ENCODE measurements at places on chromosomes 13 and 19. TPM values are rescaled to one million over a fixed set of nuclear protein-coding genes. Genes with fewer than 3 reads are reported as not detected.

- no peaks in the 10 kb centered on the region for H3K4me1 ChIP-seq
- DNase-seq = no peak
- H3K36me3 ChIP-seq = no peaks in the 10 kb centered on the region
- H3K4me3 ChIP-seq = no peak overlapping the region
- H3K27ac ChIP-seq = no peak overlapping the region
- H3K27me3 ChIP-seq = no peaks in the 10 kb centered on the region
Measured at GRCh38 chr13:74747186-74747955, 613.2 kb upstream of the KLF12 start.

GRCh38 chr13:85659493-85659892, 139.7 kb downstream of the SLITRK6 start:
- no peaks in the 10 kb centered on the region for H3K4me1 ChIP-seq
- no peak for DNase-seq
- H3K36me3 ChIP-seq = no peaks in the 10 kb centered on the region
- H3K27me3 ChIP-seq = no peaks in the 10 kb centered on the region
- H3K27ac ChIP-seq = no peak overlapping the region
- H3K4me3 ChIP-seq = no peak overlapping the region

The NDUFA13 gene
- 1,008 TPM for total RNA-seq

DNA sequence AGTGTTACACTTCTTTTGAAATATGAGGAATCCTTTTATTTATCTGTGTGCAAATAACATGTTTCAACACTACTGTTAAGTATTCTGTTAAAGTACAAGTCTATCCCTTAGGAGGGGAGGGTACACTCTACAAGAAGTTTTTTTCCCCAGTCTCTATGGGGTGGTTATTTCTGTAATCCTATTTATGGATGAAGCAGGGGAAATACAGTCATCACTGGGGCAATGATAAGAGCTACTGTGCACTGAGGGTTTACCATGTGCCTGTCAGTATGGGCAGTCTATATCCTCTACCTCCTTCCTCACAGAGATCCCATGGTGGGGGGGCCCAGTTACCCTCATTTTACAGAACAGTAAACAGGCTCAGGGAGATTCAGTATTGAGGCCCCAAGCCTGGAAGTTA, 16.6 kb upstream of the TRIM13 start:
- H3K36me3 ChIP-seq = no peaks in the 10 kb centered on the region
- no peak overlapping the region for H3K27ac ChIP-seq
- H3K27me3 ChIP-seq = no peaks in the 10 kb centered on the region

The ZNF560 gene
- total RNA-seq = not detected

GRCh38 chr13:50168786-50169185, 153.5 kb downstream of the KCNRG start:
- H3K4me3 ChIP-seq = no peak overlapping the region
- H3K27ac ChIP-seq = no peak overlapping the region
- DNase-seq = no peak

DNA sequence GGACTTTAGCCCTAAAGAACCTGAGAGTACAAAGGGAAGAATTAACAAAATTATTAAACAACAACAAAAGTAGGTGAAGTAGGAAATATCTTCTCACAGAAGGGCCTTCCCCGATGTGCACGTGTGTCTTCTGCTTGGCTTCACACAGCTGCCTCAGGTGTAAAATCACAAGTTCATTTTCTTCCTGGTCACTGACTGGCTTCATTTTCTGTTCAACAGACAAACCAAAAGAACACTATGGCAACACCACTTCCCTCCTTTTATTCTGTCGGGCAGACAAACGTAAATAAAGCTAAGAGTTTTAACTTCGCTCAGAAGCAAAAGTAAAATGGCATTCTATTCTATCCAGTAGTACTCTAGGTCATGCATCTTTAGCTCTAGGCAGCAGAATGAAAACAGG, 140.9 kb downstream of the TBC1D4 start:
- H3K27me3 ChIP-seq = no peaks in the 10 kb centered on the region
- H3K4me3 ChIP-seq = no peak overlapping the region
- DNase-seq = no peak
- no peak overlapping the region for H3K27ac ChIP-seq
- H3K4me1 ChIP-seq = no peaks in the 10 kb centered on the region

DNA sequence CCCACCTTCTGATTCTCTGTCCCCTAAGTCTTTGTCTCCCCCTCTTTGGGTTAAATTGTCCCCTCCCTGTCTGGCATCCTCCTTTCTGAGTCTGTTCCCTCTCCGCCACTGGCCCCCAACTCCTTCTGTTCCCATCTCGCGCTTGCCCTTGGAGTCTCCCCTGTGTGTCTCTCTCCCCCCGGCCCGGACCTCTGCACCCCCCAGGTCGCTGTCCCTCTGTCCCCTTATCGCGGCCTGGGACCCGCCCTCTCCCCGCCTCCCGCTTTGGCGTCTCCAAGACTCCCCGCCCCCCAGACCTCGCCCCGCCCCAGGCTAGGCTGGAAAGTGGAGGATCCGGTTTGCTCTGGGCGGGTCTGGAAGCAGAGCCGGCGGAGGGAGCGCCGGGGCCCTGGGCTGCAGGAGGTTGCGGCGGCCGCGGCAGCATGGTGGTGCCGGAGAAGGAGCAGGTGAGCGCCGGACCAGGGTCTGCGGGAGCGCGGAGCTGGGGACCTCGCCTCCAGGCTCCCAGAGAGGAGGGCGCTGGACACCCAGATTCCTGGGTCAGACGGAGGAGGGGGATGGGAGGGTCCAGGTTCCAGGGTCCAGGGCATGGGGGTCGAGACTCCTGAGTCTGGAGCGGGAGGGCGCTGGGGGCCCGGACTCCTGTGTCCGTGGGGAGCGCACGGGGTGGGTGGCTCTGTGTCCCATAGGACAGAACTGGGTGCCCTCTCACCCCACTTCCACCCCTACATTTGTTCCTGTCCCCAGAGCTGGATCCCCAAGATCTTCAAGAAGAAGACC, at the start of gene TRPM4:
Gene TRPM4 (plus strand): TSS at position 348 of the 780 bp plus-strand sequence. CDS start 75 bp downstream, at position 423.
- peaks cover 40% of the 10 kb centered on the region for H3K4me1 ChIP-seq
- H3K4me3 ChIP-seq = peak within 1 kb of the TSS; percentile 93
- H3K36me3 ChIP-seq = no peaks in the 10 kb centered on the region
- no peaks in the 10 kb centered on the region for H3K27me3 ChIP-seq

The CTU1 gene
- total RNA-seq = 3.2 TPM

- no peaks in the 10 kb centered on the region for H3K4me1 ChIP-seq
- no peak overlapping the region for H3K27ac ChIP-seq
- no peaks in the 10 kb centered on the region for H3K27me3 ChIP-seq
- no peaks in the 10 kb centered on the region for H3K36me3 ChIP-seq
- no peak overlapping the region for H3K4me3 ChIP-seq
- DNase-seq = no peak
Measured at GRCh38 chr13:45447050-45447661, 17.6 kb upstream of the COG3 start.

DNA sequence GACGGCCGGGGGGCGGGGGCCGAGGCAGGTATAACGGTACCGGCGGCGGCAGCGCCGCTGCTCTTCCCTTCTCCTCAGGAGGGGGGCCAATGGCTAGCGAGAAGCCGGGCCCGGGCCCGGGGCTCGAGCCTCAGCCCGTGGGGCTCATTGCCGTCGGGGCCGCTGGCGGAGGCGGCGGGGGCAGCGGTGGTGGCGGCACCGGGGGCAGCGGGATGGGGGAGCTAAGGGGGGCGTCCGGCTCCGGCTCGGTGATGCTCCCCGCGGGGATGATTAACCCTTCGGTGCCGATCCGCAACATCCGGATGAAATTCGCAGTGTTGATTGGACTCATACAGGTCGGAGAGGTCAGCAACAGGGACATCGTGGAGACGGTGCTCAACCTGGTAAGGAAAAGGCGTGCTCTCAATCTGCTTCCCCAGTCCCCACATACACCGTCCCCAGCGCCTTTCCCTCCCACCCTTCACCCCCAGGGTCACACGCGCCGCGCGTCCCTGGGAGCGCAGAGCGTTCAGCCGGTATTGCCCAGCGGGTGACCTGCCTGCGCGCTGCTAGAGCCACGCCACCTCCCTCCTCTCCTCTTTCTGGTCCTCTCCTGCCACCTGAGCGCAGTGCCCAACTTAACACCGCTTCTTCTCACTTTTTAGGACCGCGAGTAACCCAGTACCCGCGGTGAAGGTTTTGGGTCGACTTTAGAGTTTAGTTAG, 814 bp downstream of the NBEA start:
- H3K36me3 ChIP-seq = no peaks in the 10 kb centered on the region
- H3K4me3 ChIP-seq = peak overlapping the region; percentile 88
- peak; percentile 26 for DNase-seq
- H3K27me3 ChIP-seq = no peaks in the 10 kb centered on the region

DNA sequence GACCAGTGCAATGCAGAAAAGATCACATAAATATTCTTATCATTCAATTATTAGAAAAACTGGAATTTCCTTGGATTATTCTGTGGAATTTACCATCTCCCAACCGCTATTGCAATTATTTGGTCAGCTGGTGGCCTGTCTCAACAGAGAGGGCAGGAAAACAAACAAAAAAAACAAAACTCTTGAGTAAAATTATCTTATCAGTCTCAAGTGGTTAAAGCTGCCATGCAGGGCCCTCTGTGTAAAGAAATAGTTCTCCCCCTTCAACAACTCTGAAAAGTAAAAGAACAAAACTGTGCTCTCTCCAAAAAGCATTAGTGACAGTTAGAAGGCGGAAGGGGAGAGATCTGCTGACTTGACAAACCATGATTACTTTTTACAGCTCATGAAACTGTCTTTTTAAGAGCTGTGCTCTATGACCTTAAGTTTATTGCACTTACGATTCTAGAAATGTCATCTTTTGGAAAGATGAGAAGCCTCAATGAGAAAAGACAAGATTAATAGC, 152.3 kb downstream of the DLEU7 start:
- H3K36me3 ChIP-seq = no peaks in the 10 kb centered on the region
- H3K4me3 ChIP-seq = no peak overlapping the region
- no peak for DNase-seq
- H3K27me3 ChIP-seq = no peaks in the 10 kb centered on the region

The ZNF415 gene
- 32.5 TPM for total RNA-seq

GRCh38 chr19:42303101-42303464, 659 bp upstream of the PAFAH1B3 start:
- H3K4me3 ChIP-seq = peak overlapping the region; percentile 64
- H3K27ac ChIP-seq = no peak overlapping the region

The PDCD5 gene
- 172 TPM for total RNA-seq

The CD79A gene
- total RNA-seq = not detected

The MUC16 gene
- 0.04 TPM for total RNA-seq

The PGLYRP2 gene
- total RNA-seq = not detected

The FCGBP gene
- total RNA-seq = 0.30 TPM

The SHISA7 gene
- not detected for total RNA-seq

The MAST1 gene
- not detected for total RNA-seq

DNA sequence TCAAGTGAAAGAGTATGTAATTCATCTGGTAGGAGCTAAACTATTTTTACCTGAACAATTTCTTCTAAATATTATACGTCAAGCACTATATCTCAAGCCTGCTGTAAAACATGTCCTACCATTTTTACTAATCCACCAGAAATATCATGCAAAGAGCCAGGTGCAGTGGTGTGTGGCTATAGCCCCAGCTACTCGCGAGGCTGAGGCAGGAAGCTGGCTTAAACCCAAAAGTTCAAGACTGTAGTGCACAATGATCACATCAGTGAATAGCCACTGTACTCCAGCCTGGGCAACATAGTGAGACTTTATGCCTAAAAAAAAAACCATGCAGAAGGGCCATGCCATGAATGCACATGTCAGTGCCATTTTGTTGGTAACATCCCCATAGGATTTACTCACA, 20.7 kb upstream of the CLN5 start:
- no peak overlapping the region for H3K4me3 ChIP-seq
- H3K36me3 ChIP-seq = no peaks in the 10 kb centered on the region
- H3K27me3 ChIP-seq = no peaks in the 10 kb centered on the region
- peaks cover 6% of the 10 kb centered on the region for H3K4me1 ChIP-seq
- no peak overlapping the region for H3K27ac ChIP-seq

GRCh38 chr13:22114630-22115311, 443.9 kb downstream of the FGF9 start:
- no peaks in the 10 kb centered on the region for H3K27me3 ChIP-seq
- H3K27ac ChIP-seq = no peak overlapping the region
- no peaks in the 10 kb centered on the region for H3K4me1 ChIP-seq
- H3K4me3 ChIP-seq = no peak overlapping the region
- H3K36me3 ChIP-seq = no peaks in the 10 kb centered on the region

- peaks cover 35% of the 10 kb centered on the region for H3K4me1 ChIP-seq
- no peaks in the 10 kb centered on the region for H3K36me3 ChIP-seq
- no peak overlapping the region for H3K4me3 ChIP-seq
- no peak for DNase-seq
Measured at GRCh38 chr13:76792731-76793347, 93.4 kb downstream of the KCTD12 start.

- H3K36me3 ChIP-seq = no peaks in the 10 kb centered on the region
- no peaks in the 10 kb centered on the region for H3K27me3 ChIP-seq
- DNase-seq = no peak
- no peaks in the 10 kb centered on the region for H3K4me1 ChIP-seq
- no peak overlapping the region for H3K4me3 ChIP-seq
Measured at GRCh38 chr19:18807861-18808331, 16.8 kb upstream of the COMP start.

- no peaks in the 10 kb centered on the region for H3K36me3 ChIP-seq
- no peak overlapping the region for H3K27ac ChIP-seq
- no peaks in the 10 kb centered on the region for H3K4me1 ChIP-seq
- H3K27me3 ChIP-seq = no peaks in the 10 kb centered on the region
Measured at GRCh38 chr13:60258349-60258748, 94.6 kb upstream of the DIAPH3 start.

GRCh38 chr13:71874458-71874857, 7.5 kb upstream of the DACH1 start:
- H3K27ac ChIP-seq = no peak overlapping the region
- DNase-seq = no peak

The LPAR2 gene
- not detected for total RNA-seq

The SYT5 gene
- not detected for total RNA-seq

- H3K4me3 ChIP-seq = peak overlapping the region; percentile 72
- H3K4me1 ChIP-seq = peaks cover 35% of the 10 kb centered on the region
- no peaks in the 10 kb centered on the region for H3K27me3 ChIP-seq
- peaks cover 17% of the 10 kb centered on the region for H3K36me3 ChIP-seq
Measured at GRCh38 chr19:48737360-48737998, 2.9 kb downstream of the RASIP1 start.

DNA sequence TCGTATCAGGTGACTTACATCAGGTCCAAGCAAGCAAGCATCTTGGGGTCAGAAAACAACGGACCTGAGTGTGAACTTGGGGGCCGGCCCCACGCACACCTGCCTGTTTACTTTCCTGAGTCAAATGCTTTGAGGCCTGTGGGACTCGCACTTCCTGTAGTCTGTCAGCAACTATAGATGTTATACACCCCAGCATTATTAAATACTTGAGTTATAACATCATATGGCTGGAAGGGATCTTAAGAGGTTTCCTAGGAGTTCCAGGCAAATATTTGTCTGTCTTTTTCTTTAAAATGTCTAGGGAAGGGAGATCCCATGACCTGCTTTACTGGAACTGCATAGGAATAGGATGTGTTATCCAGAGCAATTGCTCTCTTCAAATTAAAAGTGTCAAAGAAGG, 280.6 kb downstream of the SHISA2 start:
- no peaks in the 10 kb centered on the region for H3K36me3 ChIP-seq
- H3K27me3 ChIP-seq = peaks cover 20% of the 10 kb centered on the region
- no peak overlapping the region for H3K27ac ChIP-seq

DNA sequence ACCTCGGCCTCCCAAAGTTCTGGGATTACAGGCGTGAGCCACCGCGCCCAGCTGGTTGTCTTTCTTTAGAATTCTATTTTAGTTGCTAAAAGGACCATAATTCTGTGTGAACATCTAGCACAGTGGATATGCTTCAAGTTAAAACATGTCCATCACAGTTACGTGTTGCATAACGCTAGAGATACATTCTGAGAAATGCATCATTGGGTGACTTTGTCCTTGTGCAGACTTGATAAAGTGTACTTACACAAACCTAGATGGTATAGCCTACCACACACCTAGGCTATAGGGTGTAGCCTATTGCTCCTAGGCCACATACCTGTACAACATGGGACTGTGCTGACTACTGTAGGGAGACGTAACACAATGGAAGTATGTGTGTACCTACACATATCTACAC, 35.4 kb downstream of the DOCK9 start:
- H3K4me1 ChIP-seq = peaks cover 59% of the 10 kb centered on the region
- no peaks in the 10 kb centered on the region for H3K36me3 ChIP-seq
- no peak overlapping the region for H3K27ac ChIP-seq
- H3K4me3 ChIP-seq = no peak overlapping the region
- DNase-seq = no peak

The LYPD3 gene
- 0.28 TPM for total RNA-seq

Measured in heart right ventricle (tissue), 16 donors.